ENCODE measurements at places on chromosomes 11 and 22. TPM values are rescaled to one million over a fixed set of nuclear protein-coding genes. Genes with fewer than 3 reads are reported as not detected.

The SLC22A25 gene
- total RNA-seq: not detected

The MS4A6A gene
- total RNA-seq: 50.2 TPM

The GP1BB gene
- total RNA-seq: 16.9 TPM

The ZNF215 gene
- 2.2 TPM for total RNA-seq

The GDPD5 gene
- 22.1 TPM for total RNA-seq

The ACO2 gene
- 138 TPM for total RNA-seq

The GPR83 gene
- 0.41 TPM for total RNA-seq

The TMA7B gene
- 0.12 TPM for total RNA-seq

The CLP1 gene
- total RNA-seq: 10.5 TPM

The SHANK3 gene
- 23.5 TPM for total RNA-seq

The CCDC89 gene
- 3.7 TPM for total RNA-seq

The CLMP gene
- total RNA-seq: 30.9 TPM

The TLCD5 gene
- 8.8 TPM for total RNA-seq

The CCDC73 gene
- total RNA-seq: 0.06 TPM

The FXYD2 gene
- total RNA-seq: 420 TPM

The PDGFD gene
- total RNA-seq: 24.3 TPM

The IFTAP gene
- total RNA-seq: 32.4 TPM

The OR52A1 gene
- not detected for total RNA-seq

The SOX6 gene
- total RNA-seq: 58.1 TPM

The OR5D14 gene
- total RNA-seq: not detected

The TSPAN18 gene
- total RNA-seq: 27.6 TPM

The TANGO2 gene
- total RNA-seq: 25.1 TPM
